ENCODE measurements at places on chromosomes 16 and 17. TPM values are rescaled to one million over a fixed set of nuclear protein-coding genes. Genes with fewer than 3 reads are reported as not detected.
A peak's percentile ranks its signal among the peaks of the same experiment; 100 is the strongest.

DNA sequence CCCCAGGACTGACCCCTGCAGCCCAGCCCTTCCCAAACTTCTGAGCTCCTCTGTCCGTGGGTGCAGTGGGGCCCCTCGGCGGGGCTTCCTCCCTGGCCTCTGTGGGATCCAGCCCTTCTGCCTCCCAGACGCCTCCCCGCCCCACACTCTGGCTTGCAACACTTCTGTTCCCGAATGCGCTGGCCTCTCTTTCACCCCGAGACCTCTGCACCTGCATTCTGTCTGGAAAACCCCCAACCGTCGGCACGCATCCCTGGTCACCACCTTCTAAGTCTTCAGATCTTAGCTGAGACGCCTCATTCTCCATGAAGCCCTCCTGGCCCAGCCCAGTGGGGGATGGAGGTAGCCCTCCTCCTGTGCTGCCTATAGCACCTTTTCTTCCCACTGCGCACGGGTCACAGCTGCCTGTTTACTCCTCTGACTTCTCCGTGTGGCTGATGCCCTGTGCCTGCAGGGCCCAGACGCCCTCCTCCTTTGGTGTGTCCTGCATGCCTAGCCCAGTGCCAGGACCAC lies 26.4 kb downstream of the TMEM235 start:
- H3K27ac ChIP-seq, result no peak overlapping the region
- no peaks in the 10 kb centered on the region for H3K27me3 ChIP-seq
- peaks cover 10% of the 10 kb centered on the region for H3K4me1 ChIP-seq

- H3K27me3 ChIP-seq, result no peaks in the 10 kb centered on the region
- no peak for DNase-seq
- no peak overlapping the region for H3K4me3 ChIP-seq
- H3K4me1 ChIP-seq, result no peaks in the 10 kb centered on the region
Measured at GRCh38 chr16:56894331-56894917, 29.4 kb downstream of the SLC12A3 start.

DNA sequence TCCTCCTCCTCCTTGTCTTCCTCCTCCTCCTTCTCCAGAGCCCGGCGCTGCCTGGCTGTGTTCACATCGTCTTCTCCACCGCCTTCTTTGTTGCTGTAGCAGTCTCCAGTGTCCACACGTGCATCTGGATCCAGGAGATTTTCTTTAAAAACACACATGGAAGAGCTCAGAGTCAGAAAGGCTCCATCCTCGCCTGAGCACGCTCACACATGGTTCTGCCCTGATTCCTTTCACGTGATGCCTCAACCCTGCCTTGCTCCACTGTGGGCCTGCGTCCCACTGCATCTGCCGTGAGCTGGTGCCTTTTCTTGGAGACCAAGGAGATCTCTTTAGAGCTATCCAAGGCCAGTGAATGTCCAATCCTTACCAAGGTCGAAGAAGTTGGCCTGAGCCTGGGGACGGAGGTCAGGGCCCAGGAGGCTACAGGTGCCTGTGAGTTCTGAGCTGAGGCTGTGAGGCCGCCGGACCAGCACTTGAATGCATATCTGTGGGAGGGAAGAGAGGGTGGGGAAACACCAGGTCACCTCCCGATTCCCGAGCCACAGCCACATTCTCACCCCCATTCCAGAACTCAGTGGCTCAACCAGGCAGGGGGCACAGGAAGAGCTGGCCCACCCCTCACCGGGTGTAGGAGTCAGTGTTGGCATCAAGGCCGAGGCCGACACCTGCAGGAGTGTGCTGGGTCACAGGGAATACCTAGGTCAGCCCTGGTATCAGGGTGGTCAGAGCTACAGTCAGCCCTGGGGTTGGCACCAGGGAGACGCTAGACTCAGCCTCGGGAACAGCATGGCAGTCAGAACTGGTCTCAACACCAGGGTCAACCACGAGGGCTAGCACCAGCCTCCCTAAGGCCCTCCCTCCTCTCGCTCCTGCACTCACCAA lies 37.6 kb downstream of the HASPIN start:
- H3K4me3 ChIP-seq, result no peak overlapping the region
- H3K36me3 ChIP-seq, result no peaks in the 10 kb centered on the region
- no peak overlapping the region for H3K27ac ChIP-seq
- no peaks in the 10 kb centered on the region for H3K27me3 ChIP-seq

DNA sequence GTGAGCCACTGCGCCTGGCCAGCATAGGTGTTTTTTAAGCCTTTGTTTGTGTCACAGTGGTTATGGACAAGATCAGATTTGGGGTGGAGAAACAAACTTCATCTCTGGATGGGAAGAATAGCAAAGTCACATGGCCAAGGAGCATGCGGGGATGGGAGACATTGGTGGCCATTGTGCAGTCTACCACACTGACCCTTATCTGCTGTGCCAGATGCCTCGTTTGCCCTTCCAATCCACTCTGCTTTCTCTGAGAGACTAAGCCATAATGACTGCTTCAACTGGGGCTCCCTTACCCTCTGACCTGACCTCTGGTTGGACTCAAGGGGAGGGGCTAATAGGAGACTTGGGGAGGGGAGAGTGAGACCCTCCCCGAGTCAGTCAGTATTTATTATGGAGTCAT lies 166.8 kb downstream of the PRKCB start:
- H3K4me3 ChIP-seq, result no peak overlapping the region
- H3K27ac ChIP-seq, result no peak overlapping the region
- no peaks in the 10 kb centered on the region for H3K4me1 ChIP-seq
- H3K27me3 ChIP-seq, result no peaks in the 10 kb centered on the region
- DNase-seq, result no peak

GRCh38 chr17:67375716-67376115 lies 1.4 kb upstream of the PITPNC1 start:
- no peaks in the 10 kb centered on the region for H3K27me3 ChIP-seq
- peaks cover 14% of the 10 kb centered on the region for H3K4me1 ChIP-seq
- no peak overlapping the region for H3K27ac ChIP-seq

GRCh38 chr16:22126037-22126558 lies 33.8 kb downstream of the VWA3A start:
- no peak for DNase-seq
- no peaks in the 10 kb centered on the region for H3K36me3 ChIP-seq
- H3K4me1 ChIP-seq, result no peaks in the 10 kb centered on the region
- H3K4me3 ChIP-seq, result no peak overlapping the region
- no peak overlapping the region for H3K27ac ChIP-seq
- H3K27me3 ChIP-seq, result no peaks in the 10 kb centered on the region

DNA sequence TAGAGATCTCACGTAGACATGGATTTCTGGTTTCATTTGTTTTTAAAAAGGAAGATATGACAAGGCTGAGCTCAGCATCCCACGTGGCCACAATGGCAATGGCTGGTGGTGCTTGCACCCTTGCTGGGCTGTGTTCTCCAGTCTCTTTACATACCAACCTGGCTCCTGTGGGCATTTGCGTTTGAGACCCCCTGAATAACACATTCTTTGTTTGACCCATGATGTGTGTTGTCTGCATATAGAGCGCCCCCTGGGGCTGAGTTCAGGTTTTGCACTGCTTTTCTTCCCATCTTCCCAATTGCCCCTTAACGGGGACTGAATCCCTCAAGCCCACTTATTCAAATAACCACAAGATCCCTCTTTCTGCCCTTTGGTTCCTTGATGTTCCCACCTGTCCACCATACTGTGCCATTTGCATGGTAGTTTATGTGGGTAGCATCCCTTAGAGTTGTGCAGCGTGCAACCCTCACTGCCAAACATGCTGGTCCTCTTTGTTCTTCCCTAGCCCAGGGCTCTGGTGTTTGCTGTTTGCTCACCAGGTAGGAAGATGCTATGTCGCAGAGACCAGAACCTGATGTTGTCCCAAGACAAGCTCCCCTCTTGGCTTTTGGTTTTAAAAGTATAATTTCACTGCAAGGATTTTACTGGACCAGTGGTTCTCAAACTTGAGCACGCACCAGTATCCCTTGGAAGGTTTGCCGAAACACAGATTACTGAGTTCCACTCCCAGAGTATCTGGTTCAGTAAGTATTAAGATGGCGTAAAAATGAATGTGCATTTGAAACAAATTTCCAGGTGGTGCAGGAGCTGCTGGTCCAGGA lies 38.5 kb upstream of the NKD1 start:
- no peaks in the 10 kb centered on the region for H3K27me3 ChIP-seq
- H3K4me3 ChIP-seq, result no peak overlapping the region
- DNase-seq, result peak; percentile 42

GRCh38 chr17:75407655-75408352 lies 2.3 kb upstream of the GRB2 start:
- H3K36me3 ChIP-seq, result no peaks in the 10 kb centered on the region
- no peak for DNase-seq
- peaks cover 17% of the 10 kb centered on the region for H3K4me1 ChIP-seq
- no peak overlapping the region for H3K27ac ChIP-seq
- H3K27me3 ChIP-seq, result peaks cover 2% of the 10 kb centered on the region

DNA sequence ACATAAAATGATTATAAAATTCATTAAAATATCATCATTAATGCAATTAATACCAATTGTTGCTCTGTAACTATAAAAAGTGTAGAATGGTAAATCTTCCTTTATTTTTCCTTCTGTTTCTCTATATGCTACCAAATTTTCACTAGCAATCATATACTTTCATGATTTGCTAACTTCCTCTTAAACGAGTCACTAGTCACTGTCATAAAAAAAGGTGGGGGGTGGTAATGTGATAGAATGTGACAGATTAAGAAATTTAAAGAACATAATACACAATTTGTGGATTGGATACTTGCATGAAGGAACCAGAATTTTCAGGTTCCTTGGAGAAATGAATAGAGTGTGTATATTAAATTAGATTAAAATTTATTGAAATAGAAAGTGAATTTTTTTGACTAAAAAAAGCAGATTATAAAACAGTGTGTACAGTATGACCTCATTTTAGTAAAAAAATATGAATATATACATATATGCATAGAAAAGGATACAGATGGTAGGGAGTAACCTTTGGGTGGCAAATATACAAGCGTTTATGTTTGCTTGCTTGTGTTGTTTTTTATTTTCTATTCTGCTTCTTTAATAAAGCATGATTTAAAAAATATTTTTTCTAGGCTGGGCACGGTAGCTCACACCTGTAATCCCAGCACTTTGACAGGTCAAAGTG lies 56.7 kb upstream of the C17orf78 start:
- H3K27ac ChIP-seq, result no peak overlapping the region
- H3K27me3 ChIP-seq, result no peaks in the 10 kb centered on the region
- DNase-seq, result no peak
- H3K4me3 ChIP-seq, result no peak overlapping the region

DNA sequence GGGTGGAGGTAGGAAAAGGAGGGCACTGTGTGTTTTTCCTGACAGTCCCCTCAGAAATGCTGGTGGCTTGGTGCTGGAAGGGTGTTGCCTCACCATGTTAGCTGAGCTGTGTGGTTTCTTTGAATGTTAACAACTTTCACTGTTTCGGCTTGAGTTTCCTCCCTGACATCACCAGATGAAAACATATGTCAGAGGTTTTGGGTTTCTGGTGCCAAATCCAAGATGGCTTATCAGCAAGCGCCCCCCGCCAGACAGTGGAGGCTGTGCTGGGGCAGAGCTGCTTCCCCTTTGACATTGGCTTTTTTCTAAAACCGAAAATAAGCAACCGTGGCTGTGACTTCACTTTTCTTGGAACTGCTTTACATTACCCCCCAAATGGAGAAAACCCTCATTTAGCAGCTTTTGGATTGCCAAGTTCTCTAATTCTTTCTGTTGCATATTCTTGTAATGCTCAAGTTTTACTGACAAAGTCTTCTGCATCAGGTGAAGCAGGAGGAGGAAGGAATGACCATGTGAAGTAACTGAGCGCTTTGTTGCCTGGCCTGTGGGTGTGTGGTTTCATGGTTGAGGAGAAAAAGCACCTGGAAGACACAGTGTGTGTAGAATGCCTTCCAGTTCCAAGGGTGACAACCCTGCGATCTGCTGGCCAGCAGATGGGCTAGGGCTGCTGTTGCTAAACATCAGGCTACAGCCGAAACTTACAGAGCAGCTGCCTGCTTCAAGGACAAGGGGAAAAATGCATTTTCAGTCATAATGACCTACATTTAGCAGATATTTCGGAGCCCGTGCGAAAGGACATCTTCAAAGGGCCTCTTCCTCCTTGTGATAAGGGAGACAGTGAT lies 9.7 kb downstream of the RMI2 start:
- no peaks in the 10 kb centered on the region for H3K27me3 ChIP-seq
- H3K36me3 ChIP-seq, result no peaks in the 10 kb centered on the region
- no peak overlapping the region for H3K27ac ChIP-seq
- no peak for DNase-seq
- peaks cover 6% of the 10 kb centered on the region for H3K4me1 ChIP-seq
- H3K4me3 ChIP-seq, result no peak overlapping the region

- no peaks in the 10 kb centered on the region for H3K36me3 ChIP-seq
- peak within 1 kb of the TSS; percentile 46 for H3K27ac ChIP-seq
- peak; percentile 91 for DNase-seq
- H3K4me1 ChIP-seq, result peaks cover 12% of the 10 kb centered on the region
- H3K27me3 ChIP-seq, result peaks cover 14% of the 10 kb centered on the region
Measured at GRCh38 chr16:75555707-75556430, at the start of gene TMEM231. Gene TMEM231, minus strand, starts transcription at chr16:75556252. Its CDS starts 43 bp downstream, at chr16:75556209.

- H3K4me3 ChIP-seq, result no peak overlapping the region
- peak; percentile 93 for DNase-seq
- peak overlapping the region; percentile 90 for H3K27ac ChIP-seq
- H3K27me3 ChIP-seq, result no peaks in the 10 kb centered on the region
Measured at GRCh38 chr16:72848759-72849664, 198.9 kb downstream of the ZFHX3 start.

DNA sequence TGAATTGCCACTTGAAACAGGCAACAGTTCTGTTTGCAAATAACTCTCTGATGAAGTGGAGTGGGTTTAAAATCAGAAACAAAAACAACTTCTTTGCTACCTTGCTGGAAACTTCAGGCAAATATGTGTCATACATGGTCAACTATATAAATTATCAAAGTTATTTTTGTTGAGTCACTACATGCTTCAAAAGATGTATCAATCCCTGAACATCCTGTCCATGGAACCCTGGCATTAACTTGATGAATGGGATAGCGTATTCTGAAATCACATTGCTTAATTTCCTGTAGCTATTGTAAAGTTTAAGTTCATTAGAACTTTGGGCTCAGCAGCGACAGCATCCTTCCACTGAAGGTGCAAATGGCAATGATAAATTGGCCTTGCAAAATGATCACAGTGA lies 213.6 kb upstream of the MAF start:
- no peaks in the 10 kb centered on the region for H3K4me1 ChIP-seq
- no peak overlapping the region for H3K27ac ChIP-seq
- DNase-seq, result no peak
- no peaks in the 10 kb centered on the region for H3K36me3 ChIP-seq
- H3K27me3 ChIP-seq, result no peaks in the 10 kb centered on the region

DNA sequence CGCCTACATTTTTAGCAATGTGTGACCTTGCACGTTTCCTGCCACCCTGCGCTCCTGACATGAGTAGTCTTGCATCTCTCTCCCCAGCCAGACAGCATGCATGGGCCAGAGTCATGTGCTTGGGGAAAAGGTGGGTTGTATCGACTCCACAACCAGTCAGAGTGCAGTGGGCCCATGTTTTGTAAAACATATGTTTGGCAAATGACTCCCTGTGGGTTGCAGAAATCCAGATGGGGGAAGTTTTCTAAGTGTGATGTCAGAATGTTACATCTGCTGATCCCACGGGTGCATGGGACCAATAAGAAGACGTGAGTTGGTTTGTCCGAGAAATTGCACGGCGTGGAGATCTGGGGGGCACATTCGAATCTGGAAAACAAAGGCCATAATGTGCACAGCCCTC lies 147.1 kb downstream of the FOXL1 start:
- peaks cover 20% of the 10 kb centered on the region for H3K27me3 ChIP-seq
- no peak overlapping the region for H3K27ac ChIP-seq
- no peak overlapping the region for H3K4me3 ChIP-seq
- no peaks in the 10 kb centered on the region for H3K4me1 ChIP-seq
- H3K36me3 ChIP-seq, result no peaks in the 10 kb centered on the region
- DNase-seq, result no peak

- H3K27me3 ChIP-seq, result peaks cover 16% of the 10 kb centered on the region
- no peak overlapping the region for H3K4me3 ChIP-seq
- no peak overlapping the region for H3K27ac ChIP-seq
Measured at GRCh38 chr17:61416540-61417363, 17.1 kb downstream of the TBX2 start.

Gene SLC52A1
- 0.08 TPM for polyA plus RNA-seq

Gene HNF1B
- polyA plus RNA-seq, result not detected

Gene FKBP10
- 431 TPM for polyA plus RNA-seq
